ENCODE measurements at places on chromosomes 11 and 22.

DNA sequence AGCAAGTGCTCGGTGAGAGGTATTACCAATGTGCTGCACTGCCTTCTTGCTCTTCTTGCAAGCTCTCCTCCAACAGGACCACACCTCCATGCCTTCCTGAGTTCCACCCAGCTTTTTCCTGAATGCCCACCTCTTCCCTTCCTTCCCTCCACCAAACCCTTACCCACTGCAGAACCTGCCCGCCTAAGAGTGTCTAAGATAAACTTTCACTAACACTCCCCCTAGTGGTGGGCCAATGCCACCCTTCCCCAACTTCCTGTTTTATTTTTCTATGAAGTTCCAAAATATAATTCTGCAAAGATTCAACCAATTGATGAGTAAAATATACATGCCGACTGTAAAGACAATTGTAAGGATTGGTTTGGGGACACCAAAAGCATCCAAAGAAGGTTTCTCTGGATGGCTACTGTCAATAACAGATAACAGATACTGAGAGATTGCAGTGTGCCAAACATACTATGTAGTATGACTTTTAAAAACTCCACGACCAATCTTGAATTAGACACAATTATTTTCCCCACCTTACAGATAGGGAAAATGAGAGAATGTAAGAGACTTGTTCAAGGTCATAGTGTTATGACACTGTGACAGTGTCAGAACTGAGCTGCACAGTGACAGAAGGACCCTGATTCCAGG is 38.6 kb upstream of the BMAL1 start:
- DNase-seq = peak; percentile 28

DNA sequence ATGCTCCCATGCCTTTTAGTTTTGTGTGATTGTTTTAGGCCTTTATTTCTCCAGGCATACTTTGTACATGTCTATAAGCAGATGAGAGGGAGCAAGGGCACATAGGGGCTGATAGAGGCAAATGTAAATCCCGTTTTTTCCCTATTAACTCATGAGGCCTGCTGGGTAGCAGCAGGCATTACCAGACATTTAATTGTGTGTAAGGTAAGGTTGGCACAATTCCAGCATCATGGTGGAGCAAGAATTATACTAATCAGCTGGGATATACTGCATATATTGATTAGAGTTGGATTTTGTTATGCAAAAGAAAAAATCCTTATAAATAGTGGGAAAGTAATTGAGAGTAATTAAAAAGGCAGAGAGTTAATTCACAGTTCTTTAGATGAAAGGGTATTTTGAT is 12.2 kb downstream of the FAT3 start:
- DNase-seq = no peak

- peak; percentile 62 for DNase-seq
These were observed 30.5 kb downstream of the MRGPRD start for GRCh38 chr11:68950270-68950669.

DNA sequence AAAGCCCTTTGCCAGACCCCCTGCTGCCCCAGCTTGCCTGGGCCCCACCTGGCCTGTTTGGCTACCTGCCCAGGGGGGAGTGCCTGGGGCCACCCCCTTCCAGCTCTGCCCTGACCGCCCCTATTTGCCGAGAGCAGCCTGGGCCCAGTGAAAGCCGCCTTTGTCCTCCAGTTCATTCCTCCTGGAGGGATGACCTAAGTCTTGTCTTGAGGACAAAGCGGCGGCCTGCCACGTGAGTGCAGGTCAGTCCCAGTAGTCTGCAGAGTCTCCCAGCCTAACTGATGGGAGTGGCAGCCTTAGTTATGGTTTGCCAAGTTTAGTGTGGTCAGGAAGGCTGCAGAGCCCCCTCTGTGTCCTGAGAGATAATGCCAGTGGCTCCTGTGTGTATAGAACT is 115.9 kb upstream of the CRYBB3 start:
- no peak for DNase-seq

- no peak for DNase-seq
These were observed 16.1 kb upstream of the CALCB start for GRCh38 chr11:15057329-15057728.

- no peak for DNase-seq
These were observed 266.7 kb downstream of the FAM76B start for GRCh38 chr11:95522874-95523273.

DNA sequence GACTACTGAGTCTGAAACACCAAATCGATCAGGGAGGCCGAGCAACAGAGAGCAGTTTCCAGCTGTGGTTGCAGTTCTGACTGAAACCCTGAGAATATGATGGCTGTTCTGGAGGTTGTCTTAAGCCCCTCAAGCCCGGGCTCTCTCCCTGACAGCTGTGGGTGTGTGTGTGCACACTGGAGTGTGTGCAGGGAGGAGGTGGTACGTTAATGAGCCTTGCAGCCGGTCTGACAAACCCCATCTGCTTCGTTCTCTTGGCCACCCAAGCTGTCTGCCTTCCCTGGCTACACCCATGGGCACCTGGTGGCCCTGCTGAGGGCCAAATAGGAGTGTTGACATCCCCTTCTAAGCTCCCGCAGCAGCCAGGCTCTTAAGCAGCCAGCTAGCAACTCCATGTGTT is 189.8 kb downstream of the KIRREL3 start:
- DNase-seq = no peak

GRCh38 chr22:19038164-19038546 is 84.1 kb downstream of the DGCR2 start:
- peak; percentile 24 for DNase-seq
